ENCODE measurements at places on chromosomes 7 and 10. TPM values are rescaled to one million over a fixed set of nuclear protein-coding genes. Genes with fewer than 3 reads are reported as not detected.

The THSD7A gene
- not detected for total RNA-seq

The C10orf95 gene
- total RNA-seq = 0.51 TPM

The GPR85 gene
- total RNA-seq = not detected

The RBAK gene
- 16.3 TPM for total RNA-seq

GRCh38 chr7:96377399-96377798, 55.5 kb upstream of the SLC25A13 start:
- H3K27ac ChIP-seq = no peak overlapping the region
- peaks cover 6% of the 10 kb centered on the region for H3K27me3 ChIP-seq
- H3K4me1 ChIP-seq = no peaks in the 10 kb centered on the region

DNA sequence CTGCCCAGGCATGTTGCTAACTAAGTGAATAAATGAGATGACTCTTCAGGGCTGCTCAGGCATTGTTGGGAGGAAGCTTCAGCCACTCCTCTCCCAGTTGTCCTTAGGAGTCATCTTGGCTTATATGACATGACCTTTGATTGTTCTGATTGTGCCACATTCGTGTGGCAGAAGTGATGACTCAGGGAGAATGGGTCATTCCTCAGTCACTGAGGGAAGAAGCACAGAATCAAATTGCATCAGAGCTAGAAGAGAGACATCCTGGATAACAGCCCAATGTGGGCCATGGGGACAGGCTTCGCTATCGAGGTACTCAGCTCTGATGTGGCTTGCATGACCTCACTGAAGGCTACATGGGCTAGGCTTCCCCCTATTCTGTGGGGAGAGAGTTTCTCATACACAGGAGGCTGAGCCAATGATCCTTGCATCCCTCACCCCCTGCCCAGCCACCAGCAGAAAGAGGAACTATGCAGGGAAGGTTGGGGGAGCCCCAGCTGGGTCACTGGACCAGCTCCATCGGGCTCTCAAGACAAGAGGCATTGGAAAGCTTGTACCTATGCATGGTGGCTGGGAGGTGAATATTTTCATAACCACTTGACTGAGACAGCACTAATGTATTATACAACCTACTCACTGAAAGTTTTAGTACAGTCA, 6.0 kb upstream of the HMX3 start:
- no peak overlapping the region for H3K4me3 ChIP-seq
- peaks cover 25% of the 10 kb centered on the region for H3K4me1 ChIP-seq
- H3K27ac ChIP-seq = no peak overlapping the region
- peaks cover 1% of the 10 kb centered on the region for H3K36me3 ChIP-seq
